NCI-H510A treated with DMSO at 0.1 percent for 48 hours (cell line): ENCODE measurements at places on chromosomes 7 and 10.
A peak's percentile ranks its signal among the peaks of the same experiment; 100 is the strongest.

DNA sequence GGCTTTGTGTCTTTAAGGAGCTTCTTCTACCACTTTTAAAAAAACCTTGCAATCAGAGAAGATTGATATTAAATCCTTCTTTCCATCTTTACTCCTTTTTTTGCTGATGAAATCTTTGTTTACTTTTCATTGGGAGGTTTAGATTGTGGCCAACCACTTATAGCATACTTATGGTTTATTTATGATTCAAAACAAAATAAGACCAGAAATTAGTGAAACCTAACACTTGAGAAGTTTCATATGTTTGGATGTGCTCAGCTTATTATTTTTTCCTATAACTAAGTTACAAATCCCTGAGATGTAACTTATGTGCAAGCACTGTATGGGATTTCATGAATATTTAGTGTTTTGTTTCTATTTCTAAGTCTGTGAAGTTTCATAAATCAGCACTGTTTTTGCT is 13.5 kb upstream of the PRPS1L1 start:
- DNase-seq = no peak

DNA sequence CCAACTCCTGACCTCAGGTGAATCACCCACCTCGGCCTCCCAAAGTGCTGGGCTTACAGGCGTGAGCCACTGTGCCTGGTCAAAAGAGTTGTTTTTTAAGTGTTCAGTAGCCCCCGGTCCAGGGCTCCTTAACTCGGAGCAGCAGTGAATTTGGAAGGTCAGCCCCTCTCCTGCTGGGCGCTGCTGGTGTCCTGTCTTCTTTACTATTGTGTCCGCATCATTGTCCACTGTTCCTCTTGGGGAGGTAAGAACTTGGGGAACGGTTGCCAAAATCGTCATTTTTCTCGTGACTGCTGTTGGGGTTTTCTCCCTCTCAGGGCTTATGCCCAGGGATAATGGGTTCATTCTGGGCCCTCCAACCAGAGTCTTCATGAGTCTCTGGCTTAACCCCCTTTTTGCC is 46.7 kb downstream of the CAMK1D start:
- DNase-seq = no peak

DNA sequence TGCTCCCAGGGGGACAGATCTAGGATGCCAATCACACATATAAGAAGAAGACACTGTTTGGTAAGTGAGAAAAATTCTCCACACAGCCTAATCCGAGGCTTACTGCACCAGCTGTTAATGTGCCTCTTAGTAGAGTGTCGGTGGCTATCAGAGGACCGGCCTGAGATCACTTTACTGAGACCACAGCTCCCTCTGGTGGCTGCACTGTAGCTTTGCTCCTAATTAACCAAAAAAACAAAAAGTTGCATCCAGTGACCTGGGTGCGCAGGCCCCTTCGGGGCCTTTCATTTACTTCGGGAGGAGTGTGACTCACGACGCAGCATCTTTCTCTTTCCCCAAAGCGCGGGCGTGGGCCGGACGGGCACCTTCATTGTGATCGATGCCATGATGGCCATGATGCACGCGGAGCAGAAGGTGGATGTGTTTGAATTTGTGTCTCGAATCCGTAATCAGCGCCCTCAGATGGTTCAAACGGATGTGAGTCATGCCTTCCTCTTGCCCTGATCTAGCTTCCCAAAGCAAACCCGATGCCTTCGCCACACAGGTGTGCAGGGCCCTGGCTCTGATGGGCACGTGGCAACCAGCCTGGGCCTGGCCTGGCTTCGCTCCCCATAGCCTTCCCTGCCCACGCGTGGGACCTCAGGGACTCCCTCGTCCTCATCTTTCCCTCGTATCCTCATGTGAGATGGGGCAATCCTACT is 56.7 kb downstream of the MKI67 start:
- peak; percentile 70 for DNase-seq

GRCh38 chr7:128757203-128757602 is 18.0 kb downstream of the CALU start:
- DNase-seq = no peak

DNA sequence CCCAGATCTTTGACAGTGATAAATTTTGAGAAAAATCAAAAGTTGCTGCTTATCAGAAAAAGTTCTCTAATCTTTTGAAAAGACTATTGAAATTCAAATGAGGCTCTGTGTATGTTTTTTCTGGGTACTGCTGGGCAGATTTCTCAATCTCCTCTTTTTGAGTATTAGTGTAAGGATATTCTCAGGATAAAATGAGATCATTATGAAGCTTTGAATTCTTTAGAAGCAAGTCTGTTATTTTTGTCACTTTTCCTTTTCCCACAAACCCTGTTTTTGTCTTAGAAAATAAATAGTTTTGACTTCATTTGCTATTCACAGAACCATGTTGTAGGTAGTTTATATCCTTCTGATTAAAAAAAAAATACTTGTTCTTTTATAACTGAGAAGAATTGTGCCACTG is 7.9 kb downstream of the STAM start:
- DNase-seq = no peak

DNA sequence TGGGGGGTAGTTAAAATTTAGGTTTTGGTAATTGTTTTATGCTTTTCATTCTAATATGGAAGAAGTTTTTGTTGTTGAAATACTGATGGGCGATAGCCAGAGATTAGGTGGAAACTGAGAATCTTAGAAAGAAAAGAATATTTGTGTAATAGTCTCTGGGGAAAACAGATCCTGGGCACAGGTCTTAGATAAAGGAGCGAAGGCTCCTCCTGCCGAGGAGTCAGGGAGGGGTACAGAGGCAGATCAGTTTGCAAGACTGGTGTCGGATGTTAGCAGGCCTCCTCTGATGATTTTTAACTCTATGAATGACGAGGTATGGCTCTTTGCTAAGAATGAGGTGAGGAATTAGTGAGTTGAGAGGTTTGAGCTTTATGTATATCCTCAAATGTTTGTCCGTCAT is 339.7 kb downstream of the HGF start:
- no peak for DNase-seq

DNA sequence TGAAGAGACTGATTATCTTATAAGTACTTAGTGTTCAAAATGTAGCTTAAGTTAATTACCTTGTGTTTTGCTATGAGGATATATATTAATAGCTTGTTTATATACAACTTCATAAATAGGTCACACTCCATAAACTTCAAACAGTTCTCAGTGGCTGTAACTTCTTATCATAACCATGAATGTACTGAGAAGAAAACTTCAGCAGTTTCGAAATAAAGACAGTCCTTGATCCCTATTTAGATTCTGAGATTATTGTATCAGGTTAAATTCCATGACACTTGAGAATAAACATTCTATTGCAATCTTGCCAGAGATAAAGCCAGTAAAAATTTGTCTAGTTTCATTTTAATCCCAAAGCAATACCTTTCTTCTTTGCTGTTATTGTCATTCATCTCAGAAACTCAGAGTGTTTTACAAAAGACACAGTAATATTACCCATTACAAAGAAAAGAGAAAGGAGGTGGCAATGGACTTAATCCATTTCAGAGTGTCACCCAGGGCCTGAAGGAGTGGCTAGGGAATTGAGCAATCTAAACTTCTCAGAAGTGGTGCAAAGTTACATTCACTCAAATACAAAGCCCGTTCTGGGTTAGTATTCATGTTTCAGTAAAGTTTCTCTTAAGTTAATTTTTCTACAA is 403.6 kb downstream of the SEMA3D start:
- no peak for DNase-seq
